Calu3 (cell line): ENCODE measurements at places on chromosomes 1 and 21. TPM values are rescaled to one million over a fixed set of nuclear protein-coding genes. Genes with fewer than 3 reads are reported as not detected.

- DNase-seq, result no peak
These were observed 51.1 kb downstream of the CNN3 start for GRCh38 chr1:94875794-94876193.

DNA sequence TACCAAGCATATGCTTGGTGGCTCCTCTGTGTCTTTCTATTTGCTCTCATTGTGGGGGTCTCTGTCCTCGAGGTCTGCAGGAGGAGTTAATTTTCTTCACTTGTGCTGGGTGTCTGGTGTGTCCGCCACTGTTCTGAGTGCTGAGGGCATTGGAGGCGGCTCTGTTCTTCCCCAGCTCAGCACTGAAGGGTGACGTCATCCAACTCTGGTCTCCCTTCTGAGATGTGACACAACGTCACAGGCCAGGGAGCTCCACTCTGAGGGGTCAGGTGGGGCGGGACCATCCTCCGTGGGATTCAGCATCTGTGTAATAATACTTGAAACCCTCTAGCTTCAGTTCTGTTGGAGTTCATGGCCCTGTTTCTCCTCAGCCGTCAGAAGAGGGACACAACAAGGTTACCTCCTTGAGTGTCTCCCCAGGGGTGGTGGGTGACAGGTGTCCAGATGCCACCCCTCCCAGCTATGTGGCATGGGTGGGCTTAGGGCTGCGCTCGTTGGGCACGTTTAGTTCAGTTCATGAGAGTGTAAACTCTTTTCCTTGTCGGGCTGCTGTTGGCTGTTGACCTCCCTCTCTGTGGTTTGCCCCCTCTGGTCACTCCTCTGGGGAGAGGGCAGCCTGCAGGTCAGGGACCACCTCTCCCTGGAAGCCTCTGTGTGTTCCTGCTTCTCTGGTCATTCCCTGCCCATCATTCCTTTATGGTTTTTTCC lies 3.1 kb downstream of the IBA57 start:
- no peak for DNase-seq

DNA sequence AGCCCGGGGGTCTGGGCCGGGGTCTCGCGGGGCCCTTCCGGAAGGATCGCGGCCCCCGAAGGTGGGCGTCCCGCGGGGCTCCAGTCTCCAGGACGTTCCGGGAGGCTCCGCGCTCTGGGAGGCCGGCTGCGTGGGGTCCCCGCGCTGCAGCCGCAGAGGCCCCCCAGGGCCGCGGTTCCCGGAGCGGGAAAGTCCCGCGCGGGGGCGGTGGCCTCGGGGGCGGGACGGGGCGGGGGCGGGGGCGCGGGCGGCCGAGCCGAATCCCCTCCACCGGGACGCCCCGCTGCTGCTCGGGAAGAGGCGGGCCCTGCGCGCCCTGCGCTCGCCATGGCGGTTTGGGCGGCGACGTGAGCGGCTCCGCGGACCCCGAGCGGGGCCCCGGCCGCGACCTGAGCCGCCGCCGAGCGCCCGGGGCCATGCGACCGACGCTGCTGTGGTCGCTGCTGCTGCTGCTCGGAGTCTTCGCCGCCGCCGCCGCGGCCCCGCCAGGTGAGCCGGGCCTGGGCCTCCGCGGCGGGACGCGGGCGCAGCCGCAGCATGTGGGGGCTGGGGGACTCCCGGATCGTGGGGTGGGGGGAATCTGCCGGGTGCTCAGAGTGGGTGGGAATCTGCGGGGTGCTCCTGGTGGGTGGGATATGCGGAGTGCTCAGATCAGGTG lies at the start of gene IFNGR2:
TSS of gene IFNGR2 (plus strand) at position 286 of the 658 bp plus-strand sequence. CDS start at position 417, 131 bp downstream.
- peak; percentile 44 for DNase-seq

GRCh38 chr1:214331827-214332423 lies 51.0 kb downstream of the SMYD2 start:
- DNase-seq, result peak; percentile 77

- DNase-seq, result no peak
These were observed 119.8 kb downstream of the TPR start for GRCh38 chr1:186255266-186255665.

GRCh38 chr21:29875036-29875716 lies 64.6 kb downstream of the GRIK1 start:
- no peak for DNase-seq

- DNase-seq, result no peak
These were observed 14.8 kb downstream of the ALX3 start for GRCh38 chr1:110055493-110056284.

DNA sequence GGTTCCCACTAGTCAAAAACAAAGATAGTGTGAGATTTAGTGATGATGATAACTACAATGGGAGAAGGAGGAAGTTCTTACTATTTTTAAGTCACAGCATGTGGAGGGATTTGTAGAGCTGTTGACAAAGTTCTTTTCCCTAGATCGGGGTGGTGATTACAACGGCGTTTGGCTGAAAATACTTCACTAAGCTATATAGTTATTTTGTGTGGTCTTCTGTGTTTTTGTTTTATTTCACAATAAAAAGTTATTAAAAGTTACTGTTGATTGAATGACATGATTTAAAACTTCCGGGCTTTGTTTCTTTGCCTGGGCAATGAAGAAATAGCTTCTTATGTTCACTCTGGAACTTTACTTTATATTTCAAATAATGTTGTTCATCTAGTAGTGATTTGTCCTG lies 47.3 kb upstream of the SSX2IP start:
- DNase-seq, result no peak

DNA sequence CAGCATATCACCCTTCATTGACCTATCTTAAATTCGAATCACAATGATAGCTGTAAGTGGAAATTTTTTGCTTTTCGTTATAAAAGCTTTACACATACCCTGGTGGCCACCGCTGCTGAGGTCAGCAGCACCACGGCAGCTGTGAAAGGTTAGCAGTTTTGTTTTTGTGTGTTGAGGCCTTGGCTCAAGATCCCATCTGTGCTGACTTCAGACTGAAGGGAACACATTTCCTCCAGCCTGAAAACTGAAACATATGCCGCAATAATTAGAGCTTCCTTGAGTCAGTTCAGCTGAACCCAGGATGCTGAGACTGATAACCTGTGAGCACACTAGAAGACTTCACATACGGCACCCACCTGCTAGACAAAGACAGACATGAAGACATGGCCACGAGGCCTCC lies 103.0 kb downstream of the SMYD3 start:
- no peak for DNase-seq

GRCh38 chr1:89351597-89352311 lies 12.1 kb upstream of the GBP6 start:
- no peak for DNase-seq

- no peak for DNase-seq
These were observed 472.6 kb upstream of the DEPDC1 start for GRCh38 chr1:68969441-68969840.

DNA sequence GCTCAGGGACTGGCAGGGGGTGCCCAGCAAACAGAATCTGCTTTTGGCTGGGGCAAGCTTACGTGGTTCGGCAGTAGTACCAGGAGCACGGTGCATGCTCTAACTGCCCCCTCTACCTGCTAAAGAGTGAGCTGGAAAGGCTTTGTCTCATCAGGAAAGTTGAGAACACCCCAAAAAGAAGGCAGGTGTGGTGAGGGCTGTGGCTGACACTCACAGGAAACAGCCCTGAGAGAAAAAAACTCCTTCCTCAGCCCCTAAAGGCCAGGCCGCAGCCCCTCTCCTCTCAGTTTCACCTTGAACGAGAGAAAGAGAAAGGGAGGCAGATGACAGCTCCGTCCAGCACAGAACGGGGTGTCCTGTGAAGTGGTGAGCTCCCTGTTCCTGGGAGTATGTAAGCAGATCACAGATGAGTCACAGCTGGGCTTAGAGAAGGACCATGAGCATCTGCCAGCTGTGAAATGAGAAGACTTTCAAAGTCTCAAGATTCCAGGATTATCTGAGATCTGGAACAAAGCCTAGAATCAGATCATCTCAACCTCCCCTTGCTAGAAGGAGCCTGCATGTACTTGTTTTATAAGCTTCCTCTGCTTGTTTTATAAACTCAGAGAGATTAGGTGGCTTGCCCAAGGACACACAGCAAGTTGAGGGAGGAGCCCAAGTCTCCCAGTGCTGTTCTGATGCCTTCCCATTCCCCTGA lies 13.4 kb downstream of the LAPTM5 start:
- no peak for DNase-seq

- peak; percentile 75 for DNase-seq
These were observed 52.2 kb downstream of the SMYD2 start for GRCh38 chr1:214332946-214333798.

GRCh38 chr1:200150721-200151120 lies 123.2 kb downstream of the NR5A2 start:
- no peak for DNase-seq

GRCh38 chr1:917466-918091 lies 6.1 kb upstream of the SAMD11 start:
- no peak for DNase-seq

GRCh38 chr1:57329937-57330336 lies 93.9 kb downstream of the DAB1 start:
- no peak for DNase-seq

DNA sequence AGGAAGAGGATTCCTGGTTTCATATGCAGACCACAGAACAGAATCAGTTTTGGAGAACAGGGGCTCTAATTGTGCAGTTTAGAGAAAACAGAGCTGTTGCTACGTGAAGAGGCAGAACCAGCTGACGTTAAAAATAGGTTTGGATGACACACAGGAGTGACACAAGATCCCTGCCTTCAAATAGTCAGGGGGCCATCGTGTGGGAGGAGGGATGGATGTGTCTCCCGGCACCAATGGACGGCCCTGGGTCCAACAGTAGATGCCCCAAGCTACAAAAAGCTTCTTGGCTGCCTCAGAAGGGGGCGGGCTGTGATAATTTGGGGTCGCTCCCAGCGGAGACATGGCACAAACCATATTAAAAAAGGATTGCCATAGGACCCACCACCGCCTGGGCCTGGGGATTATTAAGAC lies 87.8 kb downstream of the MRPL37 start:
- DNase-seq, result no peak

DNA sequence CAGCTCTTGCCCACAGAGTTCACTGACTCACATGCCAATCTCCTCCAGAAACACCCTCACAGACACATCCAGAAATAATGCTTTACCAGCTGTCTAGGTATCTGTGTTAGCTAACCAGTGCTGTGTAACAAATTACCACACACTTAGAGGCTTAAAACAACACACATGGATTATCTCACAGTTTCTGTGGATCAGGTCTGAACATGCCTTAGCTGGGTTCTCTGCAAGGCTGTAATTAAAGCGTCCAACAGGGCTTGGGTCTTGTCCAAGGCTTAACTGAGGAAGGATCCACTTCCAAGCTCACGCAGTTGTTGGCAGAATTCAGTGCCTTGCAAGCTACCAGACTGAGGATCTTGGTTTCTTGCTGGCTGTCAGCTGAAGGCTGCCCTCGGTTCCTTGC lies 92.5 kb upstream of the RGS4 start:
- DNase-seq, result no peak

- no peak for DNase-seq
These were observed 58.1 kb downstream of the RPAP2 start for GRCh38 chr1:92356956-92357355.

DNA sequence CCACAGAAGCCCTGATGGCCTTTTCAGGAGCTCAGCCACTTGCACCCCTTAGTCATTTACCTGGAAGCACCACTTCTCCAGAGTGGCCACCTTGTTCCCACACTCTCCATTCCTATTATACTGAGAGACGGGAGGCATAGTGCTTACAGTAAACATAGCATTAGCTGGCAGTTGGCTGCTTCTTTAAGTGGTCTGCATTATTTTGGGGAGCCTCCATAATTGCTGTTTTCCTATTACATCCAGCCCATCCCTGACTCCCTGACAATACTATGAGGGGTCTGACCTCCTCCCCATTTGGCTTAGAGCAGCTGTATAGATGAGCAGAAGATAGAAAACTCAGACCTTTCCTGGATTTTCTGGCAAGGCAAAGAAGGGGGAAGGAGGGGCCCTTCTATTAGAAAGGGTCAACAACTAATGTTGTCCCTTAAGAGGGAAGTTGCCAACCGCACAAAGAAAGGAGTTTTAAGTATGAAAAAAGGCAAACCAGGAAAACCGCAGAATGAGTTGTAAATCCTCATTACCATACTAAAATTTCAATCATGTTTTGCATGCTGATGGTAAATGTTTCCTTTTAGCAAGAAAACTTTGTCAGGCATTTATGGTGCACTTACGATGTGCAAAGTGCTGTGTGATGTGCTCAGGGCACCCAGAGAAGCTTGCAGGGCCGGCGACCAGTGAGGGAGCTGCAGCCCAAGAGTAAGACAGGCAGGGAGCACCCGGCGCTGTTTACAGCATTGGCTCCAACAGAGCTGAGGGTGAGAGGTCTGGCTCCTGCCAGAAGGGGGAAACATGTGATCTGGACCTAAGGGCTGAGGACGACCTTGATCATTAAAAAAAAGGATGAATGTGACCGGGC lies 167.3 kb downstream of the ZZZ3 start:
- DNase-seq, result no peak

GRCh38 chr1:165674599-165674998 lies 23.8 kb downstream of the ALDH9A1 start:
- DNase-seq, result no peak

DNA sequence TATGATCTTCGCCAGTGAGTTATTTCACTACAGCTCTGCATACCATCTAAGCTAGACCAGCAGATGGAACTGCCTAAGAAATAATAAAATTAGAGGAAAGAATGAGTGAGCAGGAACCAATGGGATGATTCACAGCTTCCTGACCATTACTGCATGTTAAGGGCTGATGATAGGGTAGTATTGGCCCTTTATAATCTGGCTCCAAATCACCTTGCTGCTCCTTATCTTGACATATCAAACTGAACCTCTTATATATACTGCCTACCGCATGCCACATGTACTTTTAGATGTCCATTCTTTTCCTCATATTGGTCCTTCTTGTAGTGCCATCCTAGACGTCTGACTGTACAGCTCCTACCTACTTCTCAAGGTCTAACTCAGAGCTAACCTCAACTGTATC lies 524.4 kb downstream of the DPYD start:
- DNase-seq, result no peak

GRCh38 chr1:54372978-54373377 lies 33.2 kb downstream of the SSBP3 start:
- no peak for DNase-seq

- DNase-seq, result no peak
These were observed 309.5 kb downstream of the PCP4 start for GRCh38 chr21:40176724-40177123.

GRCh38 chr1:77874804-77875445 lies 13.5 kb upstream of the NEXN start:
- DNase-seq, result no peak

GRCh38 chr1:89999628-90000027 lies 4.7 kb downstream of the ZNF326 start:
- DNase-seq, result no peak

DNA sequence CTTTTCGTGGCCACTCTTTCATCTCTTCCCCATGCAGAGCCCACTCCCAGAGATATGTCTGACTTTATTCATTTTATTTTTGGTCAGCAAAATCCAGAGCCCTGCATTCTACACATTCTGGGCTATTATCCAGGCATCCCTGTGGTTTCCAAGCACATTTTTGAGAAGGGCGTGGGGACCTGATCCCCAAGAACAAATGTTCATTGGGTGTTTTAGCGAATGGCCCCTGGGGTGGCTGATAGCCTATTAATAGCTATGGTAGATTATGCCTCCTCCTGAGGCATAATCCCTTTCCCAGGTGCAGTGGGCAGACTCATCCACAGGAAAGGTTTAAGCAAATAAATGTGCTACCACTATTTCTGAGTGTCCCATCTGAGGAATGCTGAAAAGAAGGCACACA lies 511.8 kb upstream of the USP24 start:
- no peak for DNase-seq

- DNase-seq, result no peak
These were observed 453.7 kb upstream of the RUNX1 start for GRCh38 chr21:35502821-35503220.

The KLHDC9 gene
- 5.3 and 7.0 TPM in 2 replicates for total RNA-seq

The TAS1R1 gene
- not detected in 2 replicates for total RNA-seq

The CAPN8 gene
- 108 and 158 TPM in 2 replicates for total RNA-seq

The LGR6 gene
- total RNA-seq, result not detected in 2 replicates

The TAS1R2 gene
- total RNA-seq, result not detected in 2 replicates

The CDC7 gene
- total RNA-seq, result 15.6 and 16.0 TPM in 2 replicates

The HRNR gene
- total RNA-seq, result not detected in 2 replicates

The CELA3A gene
- not detected in 2 replicates for total RNA-seq

The CGN gene
- 113 and 131 TPM in 2 replicates for total RNA-seq
